ENCODE measurements at places on chromosomes 2 and 18.

DNA sequence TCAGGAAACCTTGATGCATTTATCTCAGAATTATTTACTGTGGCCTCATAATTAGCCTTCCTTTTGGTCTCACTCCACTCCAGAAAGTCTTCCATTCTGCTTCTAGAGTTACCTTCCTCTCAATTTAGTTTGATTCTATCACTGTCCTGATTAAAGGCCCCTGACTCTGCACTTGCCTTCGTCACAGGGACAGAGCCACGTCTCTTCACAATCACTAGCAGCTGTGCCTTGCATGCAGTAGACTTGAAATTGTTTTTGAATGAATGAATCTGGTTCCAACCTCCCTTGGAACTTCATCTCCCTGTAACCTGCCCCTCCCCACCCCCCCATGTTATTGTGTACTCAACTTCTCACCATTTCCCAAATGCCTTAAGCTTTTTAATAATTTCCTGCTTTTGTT, 52.4 kb downstream of the OSBPL6 start:
- DNase-seq, result no peak

DNA sequence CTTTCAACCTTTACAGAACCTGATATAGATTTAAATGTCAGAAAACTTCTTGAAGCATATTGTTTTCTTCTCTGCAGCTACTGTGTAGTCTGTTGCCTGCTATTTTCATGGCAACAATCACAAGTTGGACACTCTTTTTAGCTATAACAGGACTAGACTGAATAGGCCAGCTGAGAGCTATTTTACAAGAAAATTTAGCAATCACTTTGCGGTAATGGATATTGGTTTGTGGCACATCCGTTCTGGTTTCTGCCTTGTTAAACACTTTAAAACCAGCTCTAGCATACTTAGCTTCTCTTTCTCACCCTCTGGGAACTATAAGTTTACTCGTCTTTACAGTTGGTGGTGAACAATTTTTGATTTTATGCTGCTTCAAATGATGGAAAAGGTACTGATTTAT, 125.7 kb downstream of the MAP2 start:
- no peak for DNase-seq

DNA sequence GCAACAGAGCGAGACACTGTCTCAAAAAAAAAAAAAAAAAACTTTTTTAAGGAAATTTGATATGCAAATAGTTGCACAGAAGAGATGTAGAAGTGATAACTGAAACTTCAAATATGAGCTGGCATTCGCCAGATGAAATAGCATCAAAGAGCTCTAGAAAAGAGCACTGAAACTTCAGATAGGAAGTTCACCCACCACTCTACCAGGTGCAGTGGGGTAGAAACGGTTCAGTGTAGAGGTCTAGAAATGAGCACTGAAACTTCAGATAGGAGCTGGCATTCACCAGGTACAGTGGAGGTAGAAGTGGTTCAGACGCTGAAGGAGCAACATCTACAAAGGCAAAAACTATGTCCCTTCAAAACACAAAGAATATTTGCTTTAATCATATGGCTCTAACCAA, 9.0 kb upstream of the ONECUT2 start:
- DNase-seq, result no peak

DNA sequence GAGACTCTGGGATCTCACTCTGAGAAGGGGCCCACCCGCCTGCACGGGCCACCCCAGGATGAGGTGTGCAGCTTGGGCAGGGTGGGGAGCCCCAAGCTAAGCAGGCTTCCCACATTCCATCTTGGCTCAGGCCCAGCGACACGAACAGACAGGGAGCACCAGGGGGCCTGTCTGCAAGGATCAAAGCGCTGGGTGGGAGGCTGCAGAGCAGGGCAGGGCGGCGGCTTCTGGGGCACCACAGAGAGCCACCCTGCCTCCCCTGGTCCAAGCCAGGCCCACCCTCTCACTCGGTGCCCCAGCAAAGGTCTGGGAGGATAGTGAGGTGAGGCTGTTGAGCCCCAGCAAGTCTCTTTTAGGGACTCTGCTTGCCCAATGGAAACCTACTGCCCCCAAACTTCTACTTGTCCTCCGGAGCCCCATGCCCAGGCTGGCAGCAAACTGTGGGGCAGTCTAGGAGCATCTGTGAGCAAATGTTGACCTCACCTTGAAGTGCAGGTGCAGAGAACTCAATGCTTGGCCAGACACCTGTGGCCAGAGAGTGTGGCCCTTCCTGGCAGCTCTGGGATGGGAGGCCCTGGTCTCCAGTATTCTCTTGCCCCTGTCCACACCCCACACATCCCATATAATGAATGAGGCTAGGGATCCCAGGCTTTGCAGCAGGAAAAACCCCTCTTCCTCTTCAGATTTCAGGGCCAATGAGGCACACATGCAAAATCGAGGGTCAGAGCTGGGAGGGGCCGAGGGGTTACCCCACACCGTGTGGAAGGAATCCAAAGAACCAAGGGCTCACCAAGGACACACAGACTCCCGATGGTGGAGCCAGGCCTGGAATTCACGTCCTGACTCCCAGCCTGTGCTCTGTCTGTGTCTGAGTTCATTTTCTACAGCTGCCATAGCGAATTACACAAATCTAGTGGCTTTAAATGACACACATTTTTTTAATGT, 18.8 kb upstream of the GLI2 start:
- DNase-seq, result no peak

GRCh38 chr2:146240391-146240790, 1604.4 kb upstream of the ACVR2A start:
- DNase-seq, result no peak

GRCh38 chr2:70920367-70920715, 15.4 kb upstream of the ATP6V1B1 start:
- DNase-seq, result no peak

DNA sequence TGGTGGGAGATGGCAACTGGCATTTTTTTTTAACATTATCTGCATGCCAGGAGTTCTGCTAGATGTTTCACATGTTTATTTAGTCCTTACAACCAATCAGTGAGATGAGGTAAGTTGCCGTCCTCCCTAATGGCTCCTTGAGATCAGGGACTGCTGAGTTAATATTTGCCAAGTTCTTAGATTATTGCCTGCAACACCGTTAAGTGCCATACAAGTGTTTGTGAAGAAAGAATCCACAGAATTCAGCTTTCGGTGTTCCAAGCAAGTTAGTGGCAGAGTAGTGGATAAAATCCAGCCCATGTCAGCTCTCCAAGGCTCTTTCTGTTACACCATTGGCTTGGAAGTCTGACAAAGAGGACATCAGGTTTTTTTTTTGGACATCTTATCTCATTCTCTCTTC, 95.9 kb downstream of the C1QL2 start:
- DNase-seq, result no peak

Measured in activated naive CD4-positive, alpha-beta T cell (primary cell).